Tibial nerve (tissue), 4 donors: ENCODE measurements at places on chromosomes 11 and 22. TPM values are rescaled to one million over a fixed set of nuclear protein-coding genes. Genes with fewer than 3 reads are reported as not detected.

GRCh38 chr11:68342459-68343158 is 30.2 kb downstream of the LRP5 start:
- H3K4me1 ChIP-seq, result no peaks in the 10 kb centered on the region
- no peak overlapping the region for H3K4me3 ChIP-seq
- no peaks in the 10 kb centered on the region for H3K27me3 ChIP-seq

FOLR2 gene
- 34.1 TPM for total RNA-seq

DNA sequence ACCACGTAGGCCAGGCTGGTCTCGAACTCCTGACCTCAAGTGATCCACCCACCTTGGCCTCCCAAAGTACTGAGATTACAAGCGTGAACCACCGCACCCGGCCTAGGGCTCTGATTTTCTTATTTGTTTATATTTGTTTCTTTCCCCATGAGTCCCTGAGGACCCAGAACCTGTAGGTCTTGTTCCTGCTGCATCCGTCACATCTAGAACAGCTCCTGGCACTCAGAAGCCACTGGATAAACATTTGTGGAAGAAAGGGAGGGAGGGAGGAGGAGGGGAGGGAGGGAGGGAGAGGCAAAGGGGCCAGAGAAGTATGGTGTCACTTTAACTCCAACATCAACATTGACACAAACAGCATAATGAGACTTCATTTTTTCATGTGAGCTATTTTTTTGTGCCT is 67.7 kb downstream of the CELSR1 start:
- H3K27ac ChIP-seq, result no peak overlapping the region
- no peak overlapping the region for H3K4me3 ChIP-seq
- H3K36me3 ChIP-seq, result no peaks in the 10 kb centered on the region
- H3K4me1 ChIP-seq, result no peaks in the 10 kb centered on the region

DGCR6 gene
- 6.6 TPM for total RNA-seq

DNA sequence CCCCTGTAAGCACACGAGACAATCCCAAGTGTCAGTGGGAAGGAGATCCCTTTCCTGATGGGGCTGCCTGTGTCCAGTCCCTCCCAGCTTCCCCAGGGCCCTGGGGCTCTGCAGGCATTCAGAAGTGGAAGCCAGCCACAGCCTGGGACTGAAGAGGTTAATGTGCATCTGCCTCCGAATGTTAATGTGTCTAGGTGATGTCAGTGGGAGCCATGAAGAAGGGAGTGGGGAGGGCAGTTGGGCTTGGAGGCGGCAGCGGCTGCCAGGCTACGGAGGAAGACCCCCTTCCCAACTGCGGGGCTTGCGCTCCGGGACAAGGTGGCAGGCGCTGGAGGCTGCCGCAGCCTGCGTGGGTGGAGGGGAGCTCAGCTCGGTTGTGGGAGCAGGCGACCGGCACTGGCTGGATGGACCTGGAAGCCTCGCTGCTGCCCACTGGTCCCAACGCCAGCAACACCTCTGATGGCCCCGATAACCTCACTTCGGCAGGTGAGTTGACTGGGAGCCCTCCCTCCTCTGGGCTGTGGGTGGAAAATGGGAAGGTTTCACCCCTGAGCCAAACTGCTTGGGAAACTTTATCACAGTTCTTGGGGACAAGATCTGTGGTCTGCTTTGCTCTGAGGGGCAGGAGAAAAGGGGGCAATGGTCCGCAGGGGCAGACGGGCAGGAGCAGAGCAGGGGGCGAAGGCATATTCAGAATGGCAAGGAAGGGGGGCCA is at the start of gene MCHR1:
Gene MCHR1, plus strand, starts transcription at position 236 of the 715 bp plus-strand sequence. Its CDS starts 169 bp downstream, at position 405.
- H3K4me1 ChIP-seq, result no peaks in the 10 kb centered on the region
- no peak for DNase-seq
- H3K36me3 ChIP-seq, result no peaks in the 10 kb centered on the region
- H3K4me3 ChIP-seq, result no peak within 1 kb of the TSS
